ENCODE measurements at places on chromosomes 1 and 21.
A peak's percentile ranks its signal among the peaks of the same experiment; 100 is the strongest.

DNA sequence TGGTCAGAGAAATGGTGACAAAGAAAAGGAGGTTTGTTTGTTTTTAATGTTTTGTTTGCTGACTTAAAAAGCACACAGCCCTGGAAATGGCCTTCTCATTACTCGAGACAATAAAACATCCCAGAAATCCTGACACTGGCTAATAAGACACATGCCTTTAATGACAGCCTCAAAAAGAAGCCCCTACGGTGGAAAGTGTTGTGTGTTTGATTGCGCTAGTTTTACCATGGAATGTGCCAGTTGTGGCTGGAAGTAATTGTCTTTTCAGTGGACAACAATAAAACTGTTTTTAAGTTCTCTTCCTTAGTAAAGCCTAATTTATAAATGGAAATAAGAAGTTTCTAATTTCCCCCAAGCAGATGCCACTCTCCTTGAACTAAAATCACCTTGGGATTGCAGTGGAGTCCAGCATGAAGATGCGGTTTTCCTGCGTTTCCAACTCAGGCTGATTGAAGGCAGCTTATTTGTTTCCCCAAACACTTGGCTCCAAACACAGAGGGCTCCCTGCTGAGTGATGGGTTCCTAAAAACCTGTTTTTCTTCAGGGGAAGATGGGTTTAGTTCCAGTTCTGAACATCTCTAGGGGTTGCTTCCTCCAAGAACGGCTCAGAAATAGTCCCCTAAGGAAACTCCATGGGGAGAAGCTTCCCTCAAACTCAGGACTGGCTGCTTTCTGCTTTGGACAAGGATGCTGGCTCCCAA lies 54.3 kb downstream of the CD247 start:
- no peak for DNase-seq

DNA sequence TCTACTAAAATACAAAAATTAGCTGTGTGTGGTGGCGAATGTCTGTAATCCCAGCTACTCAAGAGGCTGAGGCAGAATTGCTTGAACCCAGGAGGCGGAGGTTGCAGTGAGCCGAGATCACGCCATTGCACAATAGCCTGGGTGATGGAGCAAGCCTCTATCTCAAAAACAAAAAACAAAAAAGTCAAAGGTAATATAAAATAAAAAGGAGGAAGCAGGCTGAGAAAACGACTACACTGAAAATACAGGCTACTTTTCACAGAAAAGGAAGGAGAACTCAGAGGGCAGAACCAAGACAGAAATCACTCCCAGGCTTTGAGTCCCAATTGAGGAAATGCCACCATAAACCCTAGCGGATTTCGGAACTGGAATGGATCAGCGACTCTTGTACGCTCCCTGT lies 5.9 kb upstream of the A3GALT2 start:
- no peak for DNase-seq

DNA sequence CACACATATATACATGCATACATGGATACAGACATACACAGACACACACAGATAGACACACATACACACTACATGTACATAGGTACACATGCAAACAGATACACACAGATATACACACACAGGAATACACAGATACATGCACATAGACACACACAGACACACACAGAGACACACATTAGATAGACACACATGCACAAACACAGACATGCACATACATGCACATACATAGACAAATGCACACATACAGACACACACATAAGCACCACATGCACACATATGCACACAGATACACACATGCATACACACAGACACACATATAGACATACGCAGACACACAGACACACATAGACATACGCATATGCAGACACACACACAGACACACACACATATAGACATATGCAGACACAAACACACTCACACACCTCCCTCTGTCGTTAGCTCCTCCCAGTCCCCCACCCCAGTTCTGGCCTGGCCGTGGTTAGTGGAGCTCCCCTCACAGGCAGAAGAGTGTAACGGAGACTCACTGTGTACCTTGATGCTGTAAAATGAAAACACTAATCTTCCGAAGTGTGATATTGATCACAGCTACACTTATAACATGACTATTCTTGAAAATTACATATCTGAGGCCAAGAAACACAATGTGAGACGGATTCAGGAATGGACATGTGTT lies 7.6 kb downstream of the UBASH3A start:
- DNase-seq = no peak

- peak; percentile 79 for DNase-seq
These were observed 23.0 kb upstream of the WLS start for GRCh38 chr1:68255301-68255700.

DNA sequence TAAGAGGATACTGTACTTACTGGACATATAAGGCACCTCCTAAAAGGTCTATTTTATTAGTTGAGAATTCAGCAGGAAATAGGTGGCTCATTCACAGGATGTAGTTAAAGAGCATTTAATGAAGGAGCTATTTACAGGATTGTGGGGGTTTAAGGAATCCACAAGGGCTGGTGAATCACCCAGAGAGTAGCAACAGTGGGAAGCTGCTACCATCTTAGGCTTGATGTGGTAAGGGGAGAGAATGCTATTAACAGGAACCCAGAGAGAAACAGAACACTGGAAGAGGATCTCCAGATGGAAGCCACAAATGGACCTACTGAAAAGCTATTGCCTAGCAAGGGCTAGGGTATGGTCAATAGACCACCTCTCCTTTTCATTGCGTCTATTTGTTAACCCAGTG lies 52.0 kb upstream of the COL11A1 start:
- no peak for DNase-seq

GRCh38 chr21:31938330-31939301 lies 65.8 kb downstream of the HUNK start:
- no peak for DNase-seq

- DNase-seq = no peak
These were observed 115.9 kb upstream of the IVNS1ABP start for GRCh38 chr1:185432948-185433347.

DNA sequence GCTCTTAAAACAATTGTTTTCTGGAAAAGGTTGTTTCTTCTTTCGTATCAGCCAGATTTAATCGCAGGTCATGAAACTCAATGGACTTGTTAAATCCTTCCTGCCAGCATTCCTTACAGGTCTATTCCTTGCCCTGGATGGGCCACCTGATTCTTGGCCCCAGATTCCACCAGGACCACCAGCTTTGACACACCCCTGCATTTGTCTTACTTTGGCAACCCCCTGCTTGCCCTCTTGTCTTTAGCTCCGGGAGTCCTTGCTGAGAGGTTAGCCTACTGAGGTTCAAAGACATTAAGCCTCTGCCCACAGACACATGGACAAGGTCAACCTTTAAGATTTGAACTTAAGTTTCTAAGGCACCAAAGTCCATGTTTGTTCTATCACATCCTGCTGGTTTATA lies 27.1 kb upstream of the DAB1 start:
- no peak for DNase-seq

- no peak for DNase-seq
These were observed 36.5 kb downstream of the FHAD1 start for GRCh38 chr1:15283526-15283925.

- DNase-seq = peak; percentile 63
These were observed 66.0 kb downstream of the SYDE2 start for GRCh38 chr1:85134583-85135391.

DNA sequence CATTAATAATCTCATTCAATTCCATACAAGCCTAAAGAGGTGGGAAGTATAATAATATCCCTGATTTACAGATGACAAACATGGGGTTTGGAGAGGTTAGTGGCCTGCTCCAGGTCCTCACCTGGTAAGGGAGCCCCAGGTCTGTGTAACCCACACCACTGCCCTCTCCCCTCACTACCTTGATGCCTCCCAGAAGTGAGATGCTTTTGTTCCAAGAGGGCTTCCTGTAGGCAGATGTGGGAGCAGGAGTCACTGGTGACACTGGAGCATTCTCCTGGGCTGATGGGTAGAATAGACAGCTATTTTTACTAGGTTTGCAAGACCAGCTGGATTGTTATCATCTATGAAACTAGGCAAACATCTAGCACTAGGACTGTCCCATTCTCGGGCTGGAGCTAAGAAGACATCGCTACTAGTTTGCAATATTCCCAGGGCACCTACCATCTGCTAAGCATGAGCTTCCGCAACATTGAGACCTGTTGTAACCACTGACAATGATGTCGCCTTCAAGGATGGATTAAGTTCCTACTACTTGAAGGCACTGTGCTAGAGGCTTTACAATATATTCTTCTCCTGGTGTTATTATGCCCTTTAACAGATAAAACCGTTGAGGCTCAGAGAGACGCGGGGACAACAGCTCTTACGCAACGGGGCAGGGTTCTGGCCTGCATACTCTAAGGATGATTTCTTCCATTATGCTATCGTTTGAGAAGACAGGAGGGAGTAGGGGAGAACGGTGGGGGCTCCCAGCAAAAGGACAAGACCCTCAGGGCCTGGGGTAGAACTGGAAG lies 35.0 kb downstream of the BATF3 start:
- DNase-seq = no peak

- DNase-seq = no peak
These were observed 57.6 kb downstream of the KIF1B start for GRCh38 chr1:10267921-10268320.

GRCh38 chr1:231674575-231674974 lies 48.0 kb downstream of the DISC1 start:
- DNase-seq = no peak

DNA sequence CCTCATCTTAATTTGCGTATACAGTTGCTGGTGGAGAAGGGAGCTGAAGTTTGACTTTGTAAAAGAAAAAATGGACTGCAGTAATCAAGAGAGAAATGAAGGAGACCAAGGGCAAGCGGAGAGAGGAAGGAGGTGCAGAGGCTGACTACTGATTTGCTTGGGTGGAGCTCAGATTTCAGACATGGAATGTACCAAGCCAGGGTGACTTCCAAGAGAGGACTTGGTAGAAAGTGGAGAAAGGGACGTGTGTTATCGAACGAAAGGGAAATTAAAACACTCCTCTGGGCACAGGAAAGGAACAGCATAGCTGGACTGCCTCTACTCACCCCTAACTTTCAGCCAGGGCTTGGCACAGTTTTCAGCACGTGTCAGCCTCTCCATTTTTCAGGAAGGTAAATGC lies 15.1 kb upstream of the HEATR1 start:
- no peak for DNase-seq

DNA sequence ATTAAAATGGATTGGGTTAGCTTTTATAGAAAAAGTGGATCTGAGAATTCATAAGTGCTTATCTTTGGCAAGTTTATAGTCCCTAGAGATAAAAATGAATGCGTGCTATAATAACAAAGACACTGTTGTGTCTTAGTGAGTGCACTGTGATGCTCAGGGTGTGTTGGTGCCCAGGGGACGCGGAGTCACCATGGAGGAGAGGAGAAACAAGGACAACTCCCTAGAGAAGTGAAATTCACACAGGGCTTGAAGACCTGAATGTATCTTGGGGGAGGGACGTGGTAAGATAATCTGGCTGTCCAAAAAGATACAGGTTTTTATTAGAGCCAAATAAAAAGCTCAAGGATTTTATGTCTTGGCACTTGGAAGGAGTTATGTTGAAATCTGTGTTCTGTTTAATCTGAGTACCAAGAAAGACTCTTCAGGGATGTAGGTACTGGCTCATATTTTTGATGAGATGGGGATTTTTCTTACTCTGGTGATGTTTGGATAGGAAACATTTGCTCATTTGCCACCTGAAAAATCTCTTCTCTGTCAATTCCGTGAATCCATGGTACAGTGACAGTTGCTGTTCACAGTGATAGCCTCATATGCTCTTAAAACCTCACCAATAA lies 9.6 kb downstream of the SMYD2 start:
- DNase-seq = peak; percentile 14

- no peak for DNase-seq
These were observed 1557.4 kb downstream of the PLA2G4A start for GRCh38 chr1:188386161-188386560.

DNA sequence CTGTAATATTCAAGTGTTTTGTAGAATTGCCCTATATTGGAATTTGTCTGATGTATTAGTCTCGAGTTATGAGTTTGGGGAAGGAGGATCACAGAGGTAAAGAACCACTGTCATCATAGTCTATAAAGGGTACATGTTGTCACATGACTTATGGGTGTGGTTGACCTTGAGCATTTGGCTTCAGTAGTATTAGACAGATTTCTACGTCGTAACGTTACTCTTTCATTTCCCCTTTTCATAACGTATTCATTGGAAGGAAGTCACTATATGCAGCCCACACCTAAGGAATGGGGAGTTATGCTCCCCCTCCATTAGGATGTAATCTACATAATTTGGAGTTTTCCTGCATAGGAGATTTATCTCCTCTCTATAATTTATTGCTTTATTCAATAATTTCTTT lies 110.1 kb upstream of the VAV3 start:
- no peak for DNase-seq

GRCh38 chr1:172040466-172040865 lies 199.2 kb downstream of the DNM3 start:
- DNase-seq = peak; percentile 67

GRCh38 chr1:42732126-42732680 lies 7.8 kb downstream of the CLDN19 start:
- DNase-seq = peak; percentile 58

- DNase-seq = no peak
These were observed 1476.2 kb downstream of the MRPL39 start for GRCh38 chr21:24131056-24131455.

GRCh38 chr21:36075171-36075570 lies 5.3 kb downstream of the CBR1 start:
- DNase-seq = no peak

GRCh38 chr1:234611225-234611846 lies 1.4 kb upstream of the IRF2BP2 start:
- peak; percentile 94 for DNase-seq

- no peak for DNase-seq
These were observed 35.4 kb downstream of the ADCY10 start for GRCh38 chr1:167878372-167879160.

DNA sequence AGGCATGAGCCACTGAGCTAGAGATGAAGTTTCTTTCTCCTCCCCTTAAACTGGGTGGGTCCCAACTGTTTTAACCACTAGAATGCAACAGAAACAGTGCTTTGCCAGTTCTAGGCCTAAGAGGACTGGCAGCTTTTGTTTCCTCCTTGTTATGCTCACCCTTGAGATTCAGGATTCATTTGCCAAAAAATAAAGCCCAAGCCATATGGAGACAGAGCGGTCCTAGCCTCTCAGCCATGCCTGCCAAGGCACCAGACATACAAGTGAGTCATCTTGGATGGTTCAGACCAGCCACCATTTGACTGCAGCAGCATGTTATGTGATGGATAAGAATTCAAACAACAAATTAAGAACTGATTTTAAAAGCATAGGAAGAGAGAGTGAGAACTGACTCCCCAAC lies 38.1 kb upstream of the STUM start:
- DNase-seq = peak; percentile 8

DNA sequence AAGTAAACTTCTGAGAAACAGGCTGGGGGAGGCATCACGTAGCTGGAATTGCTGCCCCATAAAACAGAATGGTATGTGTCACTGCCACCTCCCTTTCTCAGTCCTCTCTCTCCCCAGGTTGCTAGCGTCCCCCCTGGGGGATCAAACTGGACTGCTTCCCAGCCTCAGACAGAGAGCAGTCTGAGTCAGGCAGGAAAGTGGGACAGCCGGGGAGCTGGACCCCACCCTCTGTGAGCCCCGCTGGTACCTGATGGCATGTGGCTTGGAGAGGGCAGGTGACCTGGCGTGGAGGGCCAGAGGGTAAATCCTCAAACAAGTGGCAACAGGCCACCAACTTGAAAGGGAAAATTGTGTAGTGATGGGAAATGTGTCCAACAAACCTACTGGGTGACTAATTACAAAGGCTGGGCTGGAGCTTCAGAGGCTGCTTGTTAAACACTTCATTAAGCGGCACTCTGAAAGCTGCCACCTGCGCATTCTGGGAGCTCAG lies 1.0 kb upstream of the SFN start:
- peak; percentile 63 for DNase-seq

All from cardiac fibroblast (primary cell).